ENCODE measurements at places on chromosomes 7 and 10. TPM values are rescaled to one million over a fixed set of nuclear protein-coding genes. Genes with fewer than 3 reads are reported as not detected.

The ANKRD61 gene
- total RNA-seq: 0.35 TPM

The CPA5 gene
- total RNA-seq: 0.12 TPM

The ADCYAP1R1 gene
- total RNA-seq: 0.35 TPM

The VSTM4 gene
- total RNA-seq: 0.23 TPM
